ENCODE measurements at places on chromosomes 16 and 17. TPM values are rescaled to one million over a fixed set of nuclear protein-coding genes. Genes with fewer than 3 reads are reported as not detected.
A peak's percentile ranks its signal among the peaks of the same experiment; 100 is the strongest.

SSTR5 gene
- not detected for total RNA-seq

ITGAL gene
- total RNA-seq, result 0.07 TPM

SHBG gene
- total RNA-seq, result 1.2 TPM

EVPL gene
- 0.07 TPM for total RNA-seq

KRT31 gene
- total RNA-seq, result not detected

KRT40 gene
- not detected for total RNA-seq

CREBBP gene
- total RNA-seq, result 32.9 TPM

ITGAD gene
- not detected for total RNA-seq

ABCA9 gene
- not detected for total RNA-seq

GRCh38 chr17:2423271-2423670 lies 22.4 kb upstream of the MNT start:
- no peak for DNase-seq

- no peak for DNase-seq
Observed at GRCh38 chr17:6494239-6494941, 50.1 kb downstream of the PIMREG start.

- no peak for DNase-seq
Observed at GRCh38 chr17:8133399-8133798, 9.5 kb upstream of the HES7 start.

DNA sequence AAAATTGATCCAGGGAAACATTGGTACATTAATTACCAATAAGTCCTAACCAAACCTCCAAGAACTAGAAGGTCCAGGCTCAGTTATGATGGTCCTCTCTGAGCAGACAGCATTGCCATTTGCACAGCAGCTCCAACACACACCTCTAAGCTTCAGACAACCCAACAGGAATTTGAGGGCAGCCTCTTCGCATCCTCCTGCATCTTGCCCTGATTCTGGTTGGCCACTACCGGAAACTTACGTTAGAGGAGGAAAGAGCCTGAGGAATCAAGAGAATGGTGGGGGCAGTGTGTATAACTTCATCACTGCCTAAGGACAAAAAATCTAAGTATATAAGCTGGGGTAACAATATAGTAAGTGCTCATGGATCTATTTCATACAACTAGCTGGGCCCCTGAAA lies 15.7 kb downstream of the FAM117A start:
- DNase-seq, result no peak

DNA sequence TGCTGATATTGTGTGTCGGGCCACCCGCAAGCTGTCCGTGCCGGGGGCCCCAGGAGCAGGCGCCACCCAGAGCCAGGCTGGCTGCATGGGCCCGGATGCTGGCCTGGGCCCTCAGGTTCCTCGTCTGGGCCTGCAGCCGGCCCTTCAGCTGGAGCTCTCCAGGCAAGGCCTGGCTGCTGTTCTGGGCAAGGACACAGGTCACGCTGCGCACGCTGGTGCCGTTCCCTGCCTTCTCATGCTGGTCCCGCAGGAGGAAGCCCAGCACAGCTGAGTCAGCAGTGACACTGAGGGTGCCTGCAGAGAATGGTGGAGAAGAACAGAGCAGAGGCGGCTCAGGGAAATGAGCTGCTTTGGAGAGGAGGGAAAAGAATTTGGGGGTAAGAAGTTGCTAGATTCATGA lies 79.9 kb downstream of the RMI2 start:
- DNase-seq, result no peak

- DNase-seq, result no peak
Observed at GRCh38 chr16:66334853-66335574, 31.5 kb upstream of the CDH5 start.

- peak; percentile 75 for DNase-seq
Observed at GRCh38 chr17:59804901-59805465, 87.8 kb downstream of the TUBD1 start.

- DNase-seq, result no peak
Observed at GRCh38 chr17:67659028-67659427, 58.7 kb upstream of the NOL11 start.

GRCh38 chr17:47905221-47905733 lies 9.2 kb downstream of the SP2 start:
- no peak for DNase-seq

DNA sequence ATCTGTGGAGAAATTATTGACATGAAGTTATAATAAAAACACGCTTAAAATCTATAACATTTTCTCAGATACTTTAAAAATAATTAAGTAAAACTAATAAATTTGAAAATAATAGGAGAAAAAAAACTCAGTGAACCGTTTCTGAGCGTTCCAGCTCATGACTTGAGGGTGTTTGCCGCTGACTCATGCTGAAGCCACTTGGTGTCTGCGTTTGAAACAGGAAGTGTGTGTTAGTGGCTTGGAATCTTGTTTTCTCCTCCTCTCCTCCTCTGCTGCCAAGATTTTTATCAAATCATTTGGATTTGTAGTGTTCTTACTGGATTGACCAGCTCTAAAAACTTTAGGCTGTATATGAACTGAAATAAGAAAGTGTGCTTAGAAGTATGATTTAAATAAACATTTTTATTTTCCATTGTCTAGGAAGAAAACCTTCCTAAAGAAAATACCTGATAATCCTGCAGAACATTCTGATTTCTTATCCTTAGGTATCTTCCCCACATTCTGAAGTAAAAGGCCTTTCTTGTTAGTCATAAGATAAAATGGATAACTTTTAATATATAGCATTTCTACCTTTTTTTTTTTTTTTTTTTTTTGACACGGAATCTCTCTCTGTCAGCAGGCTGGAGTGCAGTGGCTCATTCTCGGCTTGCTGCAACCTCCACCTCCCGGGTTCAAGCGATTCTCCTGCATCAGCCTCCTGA lies 30.8 kb downstream of the USP10 start:
- peak; percentile 81 for DNase-seq

DNA sequence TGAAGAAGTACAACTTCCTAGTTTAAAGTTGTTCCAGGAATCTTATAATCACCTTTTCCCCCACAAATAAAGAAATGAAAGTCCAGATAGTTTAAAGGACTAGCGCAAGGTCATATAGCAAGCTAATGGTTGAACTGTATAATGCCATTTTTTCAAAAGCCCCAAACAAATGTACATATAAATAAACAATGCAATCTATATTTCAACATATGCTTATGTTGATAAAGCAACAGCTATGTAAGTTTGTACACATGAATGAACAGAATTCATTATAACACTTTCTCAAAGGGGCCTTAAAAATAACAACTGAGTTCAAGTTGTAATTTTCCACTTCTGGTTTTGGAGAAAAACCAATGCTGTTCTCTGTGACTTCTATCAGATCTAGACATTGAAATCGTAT lies 1628.6 kb downstream of the CDH8 start:
- DNase-seq, result no peak

- DNase-seq, result no peak
Observed at GRCh38 chr16:813916-814412, 13.4 kb upstream of the GNG13 start.

DNA sequence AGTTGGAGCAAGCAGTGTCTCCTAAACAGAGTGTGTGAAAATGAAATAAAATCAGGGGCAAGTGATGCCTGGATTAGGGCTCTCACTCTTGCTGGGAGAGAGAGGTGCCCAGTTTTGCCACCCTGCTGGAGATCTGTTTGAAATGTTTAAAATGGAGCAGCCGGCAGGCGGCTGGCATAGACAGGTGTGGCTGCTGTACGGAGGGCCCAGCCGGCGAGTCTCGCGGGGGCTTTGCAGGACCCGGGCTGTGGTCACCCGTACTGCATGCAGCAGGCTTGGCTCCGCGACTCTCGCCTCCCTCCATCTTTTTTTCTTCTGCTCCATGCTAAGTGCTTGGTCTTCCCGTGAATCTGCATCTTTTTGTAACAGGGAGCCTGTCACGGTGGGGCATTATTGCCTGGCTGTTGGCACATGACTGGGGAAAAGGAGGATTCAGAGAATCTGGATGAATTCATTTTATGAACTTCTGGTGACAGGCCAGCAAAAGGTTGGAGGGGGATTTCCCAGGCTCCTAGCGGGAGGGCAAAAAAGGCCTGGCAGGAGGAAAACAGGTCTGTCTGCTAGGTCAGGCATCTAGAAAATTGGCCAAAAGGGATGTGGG lies 1.8 kb downstream of the ZNRF1 start:
- DNase-seq, result no peak

GRCh38 chr16:58644765-58645487 lies 15.3 kb upstream of the CNOT1 start:
- DNase-seq, result no peak
